ENCODE measurements at places on chromosomes 1 and 21.
A peak's percentile ranks its signal among the peaks of the same experiment; 100 is the strongest.

DNA sequence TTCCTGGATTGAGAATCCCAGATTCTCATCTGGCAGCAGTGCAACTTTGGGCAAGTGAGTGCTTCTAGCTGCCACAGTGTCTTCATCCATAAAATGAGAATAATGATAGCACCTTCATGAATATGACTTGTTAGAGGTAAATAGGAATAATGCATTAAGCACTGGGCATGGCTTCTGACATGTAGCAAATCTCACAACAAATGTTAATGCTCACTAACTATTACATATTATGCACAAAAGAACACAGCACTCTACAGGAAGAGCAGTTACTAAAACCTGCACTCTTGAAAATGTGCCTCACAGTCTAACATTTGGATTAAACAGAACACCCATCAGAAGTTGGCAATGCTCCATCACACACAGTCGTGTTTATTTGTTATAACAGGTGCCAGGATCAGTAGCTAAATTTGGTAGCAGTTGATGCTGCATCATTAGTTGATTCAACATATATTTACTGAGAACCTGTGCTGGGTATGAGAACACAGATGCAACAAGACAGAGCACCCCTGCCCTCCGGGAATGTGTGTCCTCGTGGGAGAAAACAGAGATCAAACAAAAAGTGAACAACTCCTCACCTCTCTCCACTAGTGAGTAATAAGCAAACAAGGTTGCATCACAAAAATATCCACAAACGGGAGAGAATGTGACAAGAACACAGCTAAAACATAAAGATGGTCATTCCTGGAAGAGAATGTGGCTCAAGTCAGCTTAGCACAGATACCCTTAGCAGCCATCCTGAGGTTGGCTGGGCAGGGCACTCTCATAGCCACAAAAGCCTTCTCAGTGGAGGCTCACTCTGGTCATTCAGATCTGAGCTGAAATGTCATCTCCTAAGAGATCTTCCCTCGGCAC lies 26.2 kb upstream of the LBR start:
- DNase-seq, result no peak

- no peak for DNase-seq
Measured at GRCh38 chr1:16302709-16303627, 49.3 kb downstream of the FBXO42 start.

DNA sequence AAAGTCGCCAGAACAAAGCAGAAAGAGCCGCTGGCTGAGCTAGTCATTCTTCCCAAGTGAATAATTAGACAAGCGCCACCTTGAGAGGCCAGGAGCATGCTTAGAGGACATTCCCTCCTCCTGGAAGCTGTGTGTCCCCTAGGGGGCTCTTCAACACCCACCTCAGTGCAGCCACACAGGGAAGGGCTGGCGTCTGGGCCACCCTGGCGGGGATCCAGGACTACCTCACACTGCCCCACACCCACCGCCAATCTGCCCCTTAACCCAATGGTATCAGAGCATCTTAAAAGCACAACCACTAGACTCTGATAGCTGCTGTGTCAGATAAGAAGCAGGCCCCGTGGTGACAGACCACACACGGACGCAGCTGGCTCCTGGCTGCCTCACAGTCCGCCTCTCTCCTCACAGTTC lies 24.9 kb downstream of the SETD4 start:
- no peak for DNase-seq

GRCh38 chr1:247491328-247491727 lies 33.4 kb upstream of the OR2B11 start:
- DNase-seq, result no peak

DNA sequence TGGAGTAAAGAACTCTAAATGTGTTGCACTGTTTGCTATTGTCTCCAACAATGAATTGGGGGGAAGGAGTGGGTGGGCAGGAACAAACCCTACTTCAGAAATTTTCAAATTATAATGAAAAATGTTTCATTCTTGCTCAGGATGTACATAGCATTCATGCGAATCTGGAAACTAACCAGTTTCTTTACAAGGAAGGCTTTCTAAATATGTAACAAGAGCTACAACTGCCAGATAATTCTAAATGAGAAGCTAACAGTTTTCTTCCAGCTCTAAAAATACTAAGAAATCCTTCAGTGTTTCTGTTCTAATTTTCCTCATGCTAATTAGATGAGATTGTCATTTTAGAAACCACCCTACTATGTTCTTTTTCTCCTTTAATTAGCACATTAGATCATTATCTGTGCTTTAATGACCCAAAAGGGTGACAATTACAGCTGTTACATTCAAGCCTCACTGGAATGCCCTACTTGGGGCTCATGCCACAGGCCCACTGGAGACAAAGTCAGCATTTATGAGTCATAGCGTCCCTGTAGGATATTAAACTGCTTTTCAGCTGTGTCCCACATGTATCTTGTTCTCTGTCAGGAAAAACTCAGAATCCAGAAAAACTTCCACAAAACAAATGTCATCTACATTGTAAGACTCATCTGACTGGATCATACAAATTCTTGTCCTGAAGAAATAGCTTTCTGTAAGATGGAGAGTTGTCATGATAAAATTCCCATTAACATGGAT lies 804.6 kb upstream of the CXADR start:
- DNase-seq, result no peak

GRCh38 chr21:37542512-37542911 lies 175.9 kb downstream of the DYRK1A start:
- DNase-seq, result no peak

GRCh38 chr1:245444147-245444828 lies 289.5 kb downstream of the KIF26B start:
- no peak for DNase-seq

DNA sequence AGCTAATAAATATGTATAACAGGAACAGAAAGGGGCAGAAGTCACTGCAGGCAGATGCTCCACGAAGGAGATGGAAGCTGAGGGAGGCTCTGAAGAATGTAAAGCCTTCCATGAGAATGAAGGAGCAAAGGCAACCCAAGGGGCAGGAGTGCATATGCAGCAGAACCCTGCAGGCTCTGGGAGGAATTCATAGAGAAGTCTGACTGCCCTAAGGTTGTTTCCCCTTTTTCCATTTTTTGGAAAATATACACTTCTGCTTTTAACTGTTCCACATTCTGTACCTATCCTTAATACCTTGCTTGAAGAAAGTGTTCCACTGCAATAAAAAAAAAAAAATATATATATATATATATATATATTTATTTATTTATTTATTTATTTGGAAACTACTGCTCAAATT lies 69.6 kb downstream of the CD34 start:
- no peak for DNase-seq

DNA sequence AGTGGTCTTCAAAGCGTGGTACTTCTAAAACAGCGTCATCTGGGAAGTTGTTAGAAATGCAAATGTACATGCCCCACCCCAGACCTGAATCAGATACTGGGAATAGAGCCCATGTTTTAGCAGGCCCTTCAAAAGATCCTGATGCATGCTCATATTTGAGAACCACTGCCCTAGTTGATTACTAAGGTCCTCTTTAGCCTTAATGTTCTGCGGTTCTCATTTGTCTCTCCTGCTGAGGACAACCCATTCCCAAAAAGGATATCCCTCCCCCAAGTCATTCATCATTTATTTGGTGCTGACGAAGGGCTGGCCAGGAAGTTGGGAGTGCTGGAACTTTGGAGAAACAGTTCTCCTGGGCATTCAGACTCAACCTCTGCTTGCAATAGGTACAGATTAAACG lies 92.4 kb upstream of the RALGPS2 start:
- no peak for DNase-seq

- DNase-seq, result no peak
Measured at GRCh38 chr1:180969434-180969833, 53.2 kb downstream of the STX6 start.

DNA sequence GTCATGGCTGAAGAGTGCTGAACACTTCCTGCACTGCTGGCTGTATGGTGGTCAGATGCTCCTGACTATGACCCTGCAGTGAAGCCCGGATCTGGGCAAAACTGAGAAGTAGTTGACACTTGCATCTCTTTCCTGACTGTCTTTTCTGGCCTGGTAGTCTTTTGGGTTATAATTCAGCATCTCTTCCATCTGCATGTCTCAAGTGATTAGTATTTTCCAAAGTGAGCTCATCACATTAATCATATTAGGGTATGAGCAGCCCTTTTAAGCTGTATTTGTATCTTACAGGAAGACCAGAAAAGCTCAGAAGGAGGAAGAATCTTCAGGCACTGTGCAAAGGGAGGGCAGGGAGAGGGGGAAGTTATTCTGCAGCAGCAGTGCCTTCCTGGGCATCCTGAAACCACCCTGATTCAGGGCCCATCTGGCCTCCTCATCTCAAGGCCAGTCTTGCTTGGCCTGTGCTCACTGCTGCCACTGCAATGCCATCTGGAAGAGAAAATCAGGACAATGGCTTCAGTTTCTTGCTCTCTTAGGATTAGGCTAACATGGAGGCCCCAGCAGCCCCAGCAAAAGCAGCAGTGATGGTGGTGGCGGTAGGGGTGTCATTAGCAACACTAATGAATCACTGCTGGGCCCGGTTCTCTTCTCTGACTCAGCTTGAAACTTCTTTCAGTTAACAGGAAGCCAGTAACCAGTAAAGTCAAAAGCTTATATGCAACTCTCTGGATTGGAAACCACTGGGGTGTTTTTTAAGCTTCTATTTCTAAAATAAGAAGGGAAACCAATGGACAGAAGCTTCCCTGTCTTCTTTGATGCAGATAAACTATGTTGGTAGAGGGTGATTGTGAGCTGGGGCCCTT lies 63.3 kb upstream of the WDR26 start:
- peak; percentile 72 for DNase-seq

GRCh38 chr1:59678493-59679228 lies 136.1 kb upstream of the HOOK1 start:
- no peak for DNase-seq

DNA sequence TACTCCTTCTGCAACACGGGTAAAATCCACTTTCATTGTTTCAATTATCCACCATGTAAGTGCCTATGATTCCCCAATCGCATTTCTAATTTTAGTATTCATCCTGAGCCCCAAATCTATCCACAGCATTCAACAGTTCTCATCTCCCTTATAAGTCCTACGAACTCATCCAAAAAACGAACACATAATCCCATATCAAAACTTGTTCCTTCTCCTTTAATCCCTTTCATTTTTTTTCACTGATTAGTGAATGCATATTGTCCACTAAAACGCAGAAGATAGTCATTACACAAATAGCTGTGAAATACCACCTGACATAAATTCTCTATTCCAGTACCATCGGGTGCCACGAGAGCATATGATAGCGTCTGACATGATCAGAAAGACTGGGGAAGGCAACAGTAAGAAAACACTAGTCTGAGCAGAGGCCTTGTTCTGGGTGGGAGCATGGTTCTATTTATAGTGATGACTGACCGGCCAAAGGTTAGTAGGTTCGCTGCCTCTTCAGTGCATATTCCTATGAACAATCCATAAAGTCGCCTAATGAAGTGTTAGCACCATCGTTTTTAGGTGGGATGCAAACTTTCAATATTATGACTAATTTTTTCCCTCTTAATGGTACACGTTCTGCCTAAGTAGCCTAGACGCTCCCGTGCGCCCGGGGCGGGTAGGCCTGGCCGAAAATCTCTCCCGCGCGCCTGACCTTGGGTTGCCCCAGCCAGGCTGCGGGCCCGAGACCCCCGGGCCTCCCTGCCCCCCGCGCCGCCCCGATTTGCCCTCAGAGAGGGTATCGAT lies 648 bp downstream of the ATP5PF start:
- peak; percentile 9 for DNase-seq

DNA sequence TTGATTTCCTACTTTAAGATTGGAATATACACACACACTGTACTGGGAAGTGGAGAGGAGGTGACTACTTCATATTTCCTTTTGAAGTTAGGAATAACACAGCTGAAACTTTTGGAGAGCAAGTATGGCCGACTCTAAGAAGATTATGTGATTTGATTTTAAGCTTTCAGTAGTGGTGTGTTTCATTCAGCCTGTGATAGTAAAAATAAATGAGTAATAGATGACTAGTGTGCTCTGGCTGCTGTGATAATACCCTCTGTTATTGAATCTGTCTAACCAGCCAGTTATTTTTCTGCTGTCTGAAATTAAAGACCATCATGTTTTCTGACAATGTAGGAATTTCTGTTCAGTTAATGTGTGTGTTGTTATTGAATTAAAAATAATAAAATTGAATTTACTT lies 48.3 kb downstream of the CTTNBP2NL start:
- no peak for DNase-seq

GRCh38 chr1:63448731-63449246 lies 74.2 kb downstream of the ITGB3BP start:
- no peak for DNase-seq

- no peak for DNase-seq
Measured at GRCh38 chr1:183498342-183498991, 26.2 kb downstream of the SMG7 start.

DNA sequence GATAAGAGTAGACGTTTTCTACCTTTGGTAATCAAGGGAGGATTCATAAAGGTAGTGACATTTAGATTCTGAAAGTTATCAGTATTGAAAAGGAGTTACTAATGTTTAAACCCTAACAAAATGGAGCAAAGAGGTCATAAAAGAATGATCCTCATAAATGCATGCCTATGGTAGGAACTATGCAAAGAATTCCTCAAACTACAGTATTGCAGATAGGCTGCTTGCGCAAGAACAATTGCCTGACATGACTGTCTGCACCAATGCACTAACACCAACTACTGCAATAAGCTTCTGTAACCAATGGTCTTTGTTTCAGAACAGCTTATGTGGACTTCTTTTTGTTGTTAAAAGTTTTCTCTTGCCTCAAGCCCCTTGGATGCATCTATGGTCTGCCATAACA lies 597.3 kb upstream of the ADGRL4 start:
- DNase-seq, result no peak

DNA sequence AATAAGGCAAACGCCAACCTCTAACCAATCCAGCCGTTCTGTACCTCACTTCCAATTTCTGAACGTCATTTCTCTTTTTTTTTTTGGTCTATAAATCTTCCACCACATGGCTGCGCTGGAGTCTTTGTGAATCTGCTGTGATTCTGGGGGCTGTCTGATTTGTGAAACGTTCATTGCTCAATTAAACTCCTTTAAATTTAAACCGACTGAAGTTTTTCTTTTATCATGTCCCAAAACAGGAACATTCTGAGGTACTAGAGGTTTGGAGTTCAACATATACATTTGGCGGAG lies 65.5 kb upstream of the BACH1 start:
- no peak for DNase-seq

DNA sequence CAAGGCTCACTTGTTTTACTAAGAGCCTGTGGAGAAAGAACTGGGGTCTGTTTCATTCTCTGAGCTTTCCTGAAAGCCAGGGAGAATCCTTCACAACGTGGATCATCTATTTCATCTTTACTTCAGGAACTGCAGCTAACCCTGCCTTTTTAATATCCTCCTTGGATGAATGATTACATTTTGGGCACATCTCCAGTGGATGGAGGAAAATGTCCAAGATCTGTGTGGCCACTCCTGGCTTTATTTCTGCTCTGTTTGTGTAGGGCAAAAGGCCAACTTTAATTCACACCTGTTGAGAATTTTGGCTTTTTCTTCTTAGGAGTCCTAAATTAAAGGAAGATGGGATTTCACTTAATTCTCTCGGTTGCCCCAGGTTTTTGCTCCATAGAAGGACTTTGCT lies 69.5 kb upstream of the CACNA1E start:
- DNase-seq, result no peak

- no peak for DNase-seq
Measured at GRCh38 chr1:160761046-160761445, 22.0 kb downstream of the SLAMF7 start.
